Stimulated activated CD4-positive, alpha-beta T cell treated with anti-CD3 and anti-CD28 coated beads, Interleukin-1b, Interleukin-23, amount 100 ng/mL, for 48 hours (primary cell): ENCODE measurements at places on chromosomes 3 and 15.

DNA sequence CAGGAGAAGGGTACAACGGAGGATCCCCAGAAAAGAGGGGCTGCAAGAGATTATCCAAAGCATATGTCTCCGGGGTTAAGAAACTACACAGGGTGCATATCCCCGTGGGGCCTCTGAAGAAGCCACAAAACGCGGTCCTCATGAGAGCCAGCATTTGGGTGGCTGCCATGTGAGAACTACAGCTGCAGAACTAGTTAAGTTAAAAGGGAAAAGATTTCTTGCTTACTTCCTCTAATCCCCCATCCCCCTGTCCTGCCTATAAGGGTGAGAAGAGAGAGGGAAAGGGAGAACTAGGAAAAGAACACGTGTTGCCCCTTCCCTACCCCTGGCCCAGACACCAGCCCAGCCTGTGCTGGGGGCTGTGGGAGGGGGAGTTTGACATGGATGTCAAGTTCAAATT is 70.4 kb upstream of the PCSK6 start:
- no peak for DNase-seq

- no peak for DNase-seq
Observed at GRCh38 chr3:162670181-162670580, 1173.6 kb downstream of the OTOL1 start.

DNA sequence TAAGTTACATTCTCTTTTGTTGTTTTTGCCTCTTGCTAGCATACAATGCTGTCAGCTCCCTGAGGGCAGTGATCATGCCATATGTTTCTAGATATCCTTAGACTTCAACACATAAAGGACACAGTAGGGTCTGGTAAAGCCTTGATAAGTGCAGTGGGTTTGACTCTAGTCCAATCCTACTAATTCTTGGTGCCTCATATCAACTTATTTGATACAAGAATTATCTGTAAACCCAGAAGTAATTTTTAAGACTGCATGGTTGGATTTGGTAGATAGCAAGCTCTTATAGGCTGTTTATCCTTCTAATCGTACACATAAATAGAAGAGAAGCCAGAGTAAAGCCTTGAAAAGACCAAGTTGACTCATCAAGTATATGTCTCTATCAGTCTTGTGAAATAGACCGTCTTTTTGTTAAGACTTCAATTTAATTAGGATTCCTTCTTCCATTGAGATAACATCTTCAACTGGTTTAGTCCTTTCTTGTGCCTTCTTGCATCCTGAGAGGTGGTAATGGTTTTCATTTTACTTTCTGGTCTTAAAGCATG is 265.6 kb upstream of the CDIN1 start:
- DNase-seq, result no peak

DNA sequence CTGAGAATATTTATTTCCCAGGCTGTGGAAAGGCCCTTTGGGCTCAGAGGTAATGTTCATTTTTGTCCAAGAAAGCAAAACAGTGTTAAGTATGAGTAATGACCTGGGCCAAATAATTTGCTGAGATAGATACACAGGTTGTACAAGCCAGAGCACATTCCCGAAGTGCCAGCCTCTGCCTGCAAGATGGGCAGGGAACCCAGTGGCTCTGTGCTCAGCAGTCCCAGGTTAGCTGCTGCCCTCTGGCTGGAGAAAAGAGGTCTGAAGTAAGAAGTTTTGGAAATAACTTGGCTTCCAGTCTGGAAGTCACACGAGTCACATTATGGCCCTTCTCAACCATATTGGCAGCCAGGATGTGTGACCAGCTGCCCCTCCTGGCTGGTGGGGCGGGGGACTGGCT is 20.2 kb downstream of the MYZAP start:
- no peak for DNase-seq

DNA sequence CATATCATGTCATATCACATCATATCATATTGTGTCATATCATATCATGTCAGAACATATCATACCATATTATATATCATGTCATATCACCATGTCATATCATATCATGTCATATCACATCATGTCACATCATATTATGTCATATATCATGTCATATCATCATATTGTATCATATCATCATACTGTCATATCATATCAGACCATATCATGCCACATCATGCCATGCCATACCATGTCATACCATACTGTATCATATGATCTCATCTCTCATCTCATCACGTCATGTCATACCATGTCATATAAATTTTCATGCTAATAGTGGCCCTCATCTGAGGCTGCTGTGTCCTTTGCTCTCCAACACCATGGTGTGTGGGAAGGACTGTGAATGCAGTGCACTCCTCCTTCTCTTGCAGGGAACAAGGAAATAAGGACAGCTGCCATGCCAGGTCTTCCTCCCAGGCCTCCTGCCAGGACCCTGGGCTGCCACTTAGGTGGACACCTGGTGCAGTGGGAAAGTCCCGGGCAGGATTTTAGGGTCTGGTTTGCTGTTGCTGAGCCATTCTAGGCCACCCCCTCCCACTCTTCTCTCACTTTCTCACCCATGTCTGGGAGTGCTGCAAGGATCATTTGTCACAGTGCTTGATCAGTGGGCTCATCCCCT is 72.4 kb upstream of the TRPM1 start:
- no peak for DNase-seq

GRCh38 chr15:37099319-37100108 is 835 bp downstream of the MEIS2 start:
- no peak for DNase-seq

GRCh38 chr3:52779011-52779836 is 1.8 kb downstream of the ITIH1 start:
- no peak for DNase-seq

- DNase-seq, result no peak
Observed at GRCh38 chr3:187112934-187113793, 26.1 kb downstream of the RPL39L start.

- no peak for DNase-seq
Observed at GRCh38 chr3:189146848-189147247, 24.9 kb upstream of the TPRG1 start.

DNA sequence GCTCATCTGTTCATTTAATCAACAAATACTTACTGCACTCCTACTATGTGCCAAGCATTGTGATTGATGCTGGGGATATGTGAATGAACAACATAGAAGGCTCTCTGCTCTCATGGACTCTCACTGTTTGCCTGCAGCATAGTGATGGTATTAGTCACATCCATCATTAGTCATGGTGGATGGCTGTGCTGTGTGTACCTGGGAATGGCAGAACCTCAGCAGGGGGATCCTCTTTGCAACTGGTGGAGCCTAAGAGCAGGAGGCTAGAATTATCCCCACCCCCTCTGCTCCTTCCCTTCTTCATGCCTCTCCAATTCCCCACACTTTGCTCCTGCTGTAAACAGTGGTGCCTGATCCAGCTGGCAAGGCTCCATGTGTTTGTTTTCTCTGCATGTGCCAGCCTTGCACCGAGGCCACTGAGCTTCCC is 20.5 kb downstream of the BOC start:
- DNase-seq, result no peak

GRCh38 chr3:63745757-63746156 is 73.3 kb upstream of the C3orf49 start:
- DNase-seq, result no peak

GRCh38 chr15:93779341-93779740 is 452.0 kb upstream of the MCTP2 start:
- DNase-seq, result no peak

- no peak for DNase-seq
Observed at GRCh38 chr3:128463771-128464170, 2.9 kb downstream of the DNAJB8 start.

- DNase-seq, result no peak
Observed at GRCh38 chr15:83565138-83565537, 88.8 kb upstream of the ADAMTSL3 start.
